Type B pancreatic cell (in vitro differentiated cells): ENCODE measurements at places on chromosomes 5 and 9. TPM values are rescaled to one million over a fixed set of nuclear protein-coding genes. Genes with fewer than 3 reads are reported as not detected.

PCDHGC5 gene
- 0.45 and 1.9 TPM in 2 replicates for total RNA-seq

RAPGEF1 gene
- 45.9 and 51.5 TPM in 2 replicates for total RNA-seq

SEC24A gene
- total RNA-seq = 27.5 and 37.2 TPM in 2 replicates

KLHL3 gene
- 7.5 and 9.7 TPM in 2 replicates for total RNA-seq
